ENCODE measurements at places on chromosomes 11 and 22.

GRCh38 chr11:76918941-76919386 lies 58.2 kb downstream of the ACER3 start:
- H3K36me3 ChIP-seq = no peaks in the 10 kb centered on the region
- H3K27ac ChIP-seq = no peak overlapping the region
- no peak overlapping the region for H3K4me3 ChIP-seq
- H3K4me1 ChIP-seq = no peaks in the 10 kb centered on the region
- H3K27me3 ChIP-seq = no peaks in the 10 kb centered on the region

DNA sequence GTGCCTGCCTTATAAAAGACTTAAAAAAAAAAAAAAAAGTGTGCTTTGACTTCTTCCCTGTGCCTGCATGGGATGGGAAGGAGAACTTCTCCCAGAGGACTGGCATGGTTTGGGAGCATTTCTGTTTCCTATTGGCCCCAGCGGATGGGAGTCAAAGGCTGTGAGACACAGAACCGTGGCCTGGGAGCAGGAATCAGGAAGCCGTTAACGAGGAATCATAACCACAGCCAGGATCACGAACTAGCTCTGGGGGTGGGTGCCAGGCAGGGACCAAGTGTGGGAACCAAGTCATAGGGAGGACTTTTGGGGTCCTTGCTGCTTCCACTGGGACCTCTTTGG lies 526 bp downstream of the C1QTNF6 start:
- peak overlapping the region; percentile 91 for H3K27ac ChIP-seq
- H3K4me3 ChIP-seq = peak overlapping the region; percentile 89
- H3K36me3 ChIP-seq = peaks cover 40% of the 10 kb centered on the region
- H3K4me1 ChIP-seq = peaks cover 10% of the 10 kb centered on the region

DNA sequence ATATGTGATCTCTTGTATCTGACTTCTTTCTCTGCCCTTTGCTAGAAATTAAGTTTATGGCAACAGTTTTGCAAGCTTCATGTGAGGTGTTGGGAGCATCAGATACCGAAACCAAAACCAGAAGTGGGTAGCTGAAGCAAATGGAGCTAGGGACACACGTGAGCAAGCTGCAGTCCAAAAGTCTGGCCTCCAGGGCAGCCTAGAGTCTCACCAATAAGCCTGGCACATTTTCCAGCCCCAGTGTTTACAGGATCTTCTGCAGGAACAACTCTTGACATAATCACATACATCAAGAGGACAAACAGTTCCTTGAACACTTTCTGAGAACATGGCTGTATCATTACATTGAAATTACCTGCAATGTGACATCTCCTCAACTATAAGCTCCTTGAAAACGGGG lies 114.1 kb downstream of the LARGE1 start:
- H3K27ac ChIP-seq = no peak overlapping the region
- no peaks in the 10 kb centered on the region for H3K27me3 ChIP-seq
- no peaks in the 10 kb centered on the region for H3K4me1 ChIP-seq
- no peaks in the 10 kb centered on the region for H3K36me3 ChIP-seq
- DNase-seq = no peak

GRCh38 chr11:84061726-84062125 lies 775.6 kb upstream of the CCDC90B start:
- no peak for DNase-seq
- H3K36me3 ChIP-seq = no peaks in the 10 kb centered on the region
- no peak overlapping the region for H3K27ac ChIP-seq

DNA sequence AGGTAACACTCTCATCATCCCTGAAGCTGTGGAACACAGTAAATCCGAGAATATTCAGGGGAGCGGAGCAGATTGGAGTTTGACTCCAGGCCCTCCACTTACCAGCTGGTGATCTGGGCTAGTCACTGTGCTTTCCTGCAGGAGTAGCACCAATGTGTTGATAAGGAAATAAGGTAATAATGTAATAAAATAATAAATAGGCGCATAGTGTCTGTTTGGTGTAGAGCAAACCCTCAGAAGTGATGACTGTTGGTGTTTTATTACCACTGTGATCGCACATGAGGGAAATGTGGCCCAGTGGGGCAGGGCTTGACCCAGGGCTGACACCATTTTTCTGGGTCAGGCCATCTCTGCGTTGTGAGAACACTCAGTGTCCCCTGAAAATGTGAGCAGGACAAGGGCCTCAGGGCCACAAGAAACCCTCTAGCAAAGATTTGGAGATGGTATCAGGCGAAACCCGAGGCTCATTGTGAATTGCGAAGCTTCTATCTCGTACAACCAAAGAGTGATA lies 563.9 kb upstream of the B3GAT1 start:
- no peaks in the 10 kb centered on the region for H3K36me3 ChIP-seq
- no peak overlapping the region for H3K27ac ChIP-seq
- H3K27me3 ChIP-seq = no peaks in the 10 kb centered on the region
- no peak for DNase-seq

- no peak overlapping the region for H3K27ac ChIP-seq
- no peak overlapping the region for H3K4me3 ChIP-seq
- H3K36me3 ChIP-seq = no peaks in the 10 kb centered on the region
- peak; percentile 20 for DNase-seq
These were observed 191.0 kb upstream of the LARGE1 start for GRCh38 chr22:34111210-34111824.

- H3K4me1 ChIP-seq = peaks cover 16% of the 10 kb centered on the region
- no peaks in the 10 kb centered on the region for H3K27me3 ChIP-seq
- H3K4me3 ChIP-seq = no peak overlapping the region
- no peaks in the 10 kb centered on the region for H3K36me3 ChIP-seq
- DNase-seq = no peak
These were observed 12.1 kb downstream of the SCUBE1 start for GRCh38 chr22:43331069-43331451.

DNA sequence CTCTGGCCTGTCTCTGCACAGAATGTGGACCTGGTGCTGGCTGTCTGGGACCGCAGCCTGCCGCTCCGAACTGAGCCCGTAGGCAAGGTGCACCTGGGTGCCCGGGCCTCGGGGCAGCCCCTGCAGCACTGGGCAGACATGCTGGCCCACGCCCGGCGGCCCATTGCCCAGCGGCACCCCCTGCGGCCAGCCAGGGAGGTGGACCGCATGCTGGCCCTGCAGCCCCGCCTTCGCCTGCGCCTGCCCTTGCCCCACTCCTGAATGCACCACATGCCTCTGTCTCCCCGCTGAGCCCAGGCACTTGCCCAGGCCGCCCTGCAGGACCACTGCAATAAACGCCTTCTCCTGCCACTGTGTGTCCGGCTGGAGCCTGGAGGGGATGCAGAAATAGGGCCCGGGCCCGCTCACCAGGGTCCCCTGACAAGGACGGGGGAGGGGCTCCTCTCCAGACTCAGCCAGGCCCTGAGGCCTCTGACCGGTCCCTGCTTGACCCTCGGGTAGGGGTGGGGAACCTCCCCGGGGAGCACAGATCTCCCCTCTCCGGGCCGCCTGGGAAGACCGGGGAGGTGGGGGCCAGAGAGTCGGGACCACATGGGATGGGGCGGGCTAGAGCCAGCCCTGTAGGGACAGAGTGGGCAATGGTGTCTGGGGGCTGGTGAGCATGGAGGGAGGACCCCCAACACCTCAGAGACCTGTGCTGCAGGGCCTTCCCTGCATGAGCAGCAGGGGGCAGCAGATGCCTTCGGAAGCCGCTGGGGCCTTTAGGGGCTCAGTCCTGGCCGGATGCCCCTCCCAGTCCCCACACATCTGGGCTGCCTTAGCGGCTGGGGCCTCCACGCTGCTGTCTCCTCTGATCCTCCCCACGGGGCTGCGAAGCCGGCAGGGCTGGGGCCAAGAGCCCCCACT lies 1.4 kb upstream of the TNNI2 start:
- H3K27me3 ChIP-seq = no peaks in the 10 kb centered on the region
- no peaks in the 10 kb centered on the region for H3K36me3 ChIP-seq
- peak; percentile 67 for DNase-seq
- H3K4me3 ChIP-seq = no peak overlapping the region
- peaks cover 17% of the 10 kb centered on the region for H3K4me1 ChIP-seq
- no peak overlapping the region for H3K27ac ChIP-seq

GRCh38 chr11:18726040-18726439 lies at the start of gene IGSF22:
IGSF22 (minus strand) TSS chr11:18726188; CDS start chr11:18724236, 1,952 bp downstream.
- no peak within 1 kb of the TSS for H3K4me3 ChIP-seq
- no peaks in the 10 kb centered on the region for H3K36me3 ChIP-seq
- H3K27ac ChIP-seq = no peak within 1 kb of the TSS
- DNase-seq = no peak
- H3K4me1 ChIP-seq = peaks cover 11% of the 10 kb centered on the region
- no peaks in the 10 kb centered on the region for H3K27me3 ChIP-seq

DNA sequence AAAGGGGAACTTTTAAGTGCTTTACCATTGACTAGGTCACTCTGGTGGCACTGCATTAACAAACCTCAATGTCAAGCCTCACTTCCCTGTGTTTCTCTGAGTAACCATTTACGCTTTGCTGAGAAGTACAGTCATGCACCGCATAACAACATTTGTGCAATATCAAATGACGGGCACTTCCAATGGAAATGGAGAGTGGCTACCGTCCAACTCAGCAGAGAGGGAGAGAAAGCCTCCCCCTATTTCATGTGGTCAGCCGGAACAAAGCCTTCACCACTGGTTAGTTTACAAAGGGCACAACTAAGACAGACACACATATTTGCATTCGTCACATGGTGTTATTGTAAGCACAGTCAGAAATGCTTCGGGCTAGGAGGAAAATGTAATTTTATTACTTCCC lies 117.3 kb downstream of the RASSF10 start:
- H3K27ac ChIP-seq = no peak overlapping the region
- no peaks in the 10 kb centered on the region for H3K27me3 ChIP-seq
- no peak overlapping the region for H3K4me3 ChIP-seq

DNA sequence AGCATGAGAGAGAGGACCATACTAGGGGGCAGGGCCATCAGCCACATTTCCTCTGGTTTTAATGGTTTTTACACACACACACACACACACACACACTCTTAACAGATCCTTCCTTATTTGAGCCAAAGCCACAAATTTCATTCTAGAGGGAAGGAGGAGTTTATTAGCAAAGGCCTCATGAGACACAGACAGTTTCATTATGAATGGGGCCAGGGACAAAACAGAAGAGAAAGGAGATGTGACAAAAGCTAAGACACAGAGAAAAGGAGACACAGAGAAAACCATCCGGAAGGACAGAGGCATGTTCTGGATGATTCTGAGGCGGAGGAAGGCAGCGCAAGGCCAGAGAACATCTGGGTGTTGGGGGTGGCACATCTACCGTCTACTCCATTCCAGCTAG lies 32.2 kb upstream of the ARFGAP3 start:
- no peak overlapping the region for H3K4me3 ChIP-seq
- no peak overlapping the region for H3K27ac ChIP-seq
- DNase-seq = no peak
- peaks cover 94% of the 10 kb centered on the region for H3K36me3 ChIP-seq
- no peaks in the 10 kb centered on the region for H3K27me3 ChIP-seq
- H3K4me1 ChIP-seq = peaks cover 4% of the 10 kb centered on the region

DNA sequence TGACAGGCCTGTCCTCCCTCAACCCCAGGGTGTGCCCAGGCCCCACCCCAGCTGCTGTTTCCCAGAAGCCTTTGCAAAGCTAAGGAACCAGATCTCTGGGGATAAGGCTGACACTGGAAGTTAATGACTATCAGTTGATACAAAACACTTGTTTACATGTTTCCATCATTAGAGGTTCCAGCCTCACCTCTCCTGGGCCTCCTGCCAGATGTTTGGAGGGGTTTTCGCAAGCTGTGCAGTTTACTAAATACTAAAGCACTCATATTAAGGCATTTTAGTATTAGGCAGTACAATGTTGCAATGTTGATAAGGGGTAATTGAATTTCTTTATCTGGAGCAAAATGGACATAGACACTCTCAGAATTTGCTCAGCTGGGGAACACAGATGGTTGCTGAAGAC lies 218.7 kb downstream of the INSC start:
- H3K27me3 ChIP-seq = no peaks in the 10 kb centered on the region
- H3K4me3 ChIP-seq = no peak overlapping the region
- no peak for DNase-seq
- no peaks in the 10 kb centered on the region for H3K4me1 ChIP-seq
- no peaks in the 10 kb centered on the region for H3K36me3 ChIP-seq
- no peak overlapping the region for H3K27ac ChIP-seq

DNA sequence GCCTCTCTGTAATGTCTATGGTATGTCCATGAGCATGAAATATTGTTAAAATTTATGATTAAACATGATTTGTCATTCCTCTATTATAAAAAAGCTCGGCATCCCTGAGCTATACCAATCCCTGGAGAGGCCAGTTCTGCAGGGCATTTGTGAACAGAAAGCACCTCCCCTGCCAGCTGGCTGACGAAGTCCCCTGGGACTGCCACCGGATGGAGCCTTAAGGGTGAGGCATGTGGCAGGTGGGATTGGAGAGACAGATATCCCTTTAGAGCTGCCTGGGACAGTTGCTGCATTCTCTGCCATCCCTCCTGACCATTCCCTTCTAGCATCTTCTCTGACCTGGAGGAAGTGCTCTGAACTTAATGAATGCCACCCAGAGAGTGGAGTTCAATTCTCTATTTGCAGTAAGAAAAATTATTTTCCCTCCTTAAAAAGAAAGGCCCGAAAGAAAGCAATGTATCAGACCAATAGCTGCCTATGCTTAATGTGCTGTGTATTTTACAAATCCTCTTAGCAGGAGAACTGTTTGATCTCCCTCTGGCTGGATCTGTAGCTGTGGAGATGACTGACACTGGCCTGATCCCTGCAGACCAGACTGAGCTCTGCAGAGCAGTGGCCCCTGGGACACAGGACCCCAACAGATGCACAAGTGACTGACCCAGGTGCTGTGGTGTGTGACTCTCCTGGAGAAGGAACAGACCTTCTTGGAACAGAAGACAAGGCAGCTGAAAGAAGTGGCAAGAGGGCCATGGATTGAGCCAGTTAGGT lies 219.0 kb upstream of the NAV2 start:
- H3K27ac ChIP-seq = no peak overlapping the region
- no peak overlapping the region for H3K4me3 ChIP-seq
- no peak for DNase-seq
- H3K36me3 ChIP-seq = no peaks in the 10 kb centered on the region

- H3K4me1 ChIP-seq = peaks cover 30% of the 10 kb centered on the region
- no peak for DNase-seq
- peaks cover 6% of the 10 kb centered on the region for H3K27me3 ChIP-seq
These were observed 91.1 kb downstream of the ETS1 start for GRCh38 chr11:128496249-128496648.

- no peak overlapping the region for H3K27ac ChIP-seq
- no peak overlapping the region for H3K4me3 ChIP-seq
- no peaks in the 10 kb centered on the region for H3K4me1 ChIP-seq
- H3K27me3 ChIP-seq = no peaks in the 10 kb centered on the region
These were observed 186.6 kb upstream of the UBASH3B start for GRCh38 chr11:122468965-122469364.

DNA sequence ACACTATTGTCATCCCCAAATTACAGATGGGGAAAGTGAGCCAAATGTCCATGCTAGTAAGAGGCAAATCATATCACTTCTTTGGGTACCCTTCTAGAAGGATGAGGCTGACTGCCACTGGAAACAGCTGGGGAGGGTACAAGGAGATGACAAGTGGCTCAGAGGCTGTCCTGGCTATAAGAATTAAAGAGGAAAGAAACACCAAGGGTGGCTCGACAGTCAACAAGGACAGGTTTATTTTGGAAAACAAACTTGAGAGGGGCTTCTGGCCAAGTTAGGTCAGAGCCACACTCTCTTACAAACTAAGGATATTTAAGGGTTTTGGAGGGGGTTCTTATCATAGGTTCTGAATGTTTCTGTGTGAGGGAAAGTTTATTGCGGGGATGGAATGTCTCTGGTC lies 2.1 kb upstream of the MIF start:
- H3K4me1 ChIP-seq = peaks cover 2% of the 10 kb centered on the region
- no peak overlapping the region for H3K27ac ChIP-seq
- H3K36me3 ChIP-seq = peaks cover 21% of the 10 kb centered on the region

- no peaks in the 10 kb centered on the region for H3K36me3 ChIP-seq
- no peaks in the 10 kb centered on the region for H3K4me1 ChIP-seq
These were observed 11.6 kb upstream of the GNAZ start for GRCh38 chr22:23058481-23059283.

GRCh38 chr22:49150801-49151221 lies 676.9 kb downstream of the BRD1 start:
- no peak overlapping the region for H3K4me3 ChIP-seq
- no peak overlapping the region for H3K27ac ChIP-seq
- no peaks in the 10 kb centered on the region for H3K36me3 ChIP-seq
- no peaks in the 10 kb centered on the region for H3K27me3 ChIP-seq

Data from neuronal stem cell (in vitro differentiated cells).